ENCODE measurements at places on chromosomes 13 and 19.

DNA sequence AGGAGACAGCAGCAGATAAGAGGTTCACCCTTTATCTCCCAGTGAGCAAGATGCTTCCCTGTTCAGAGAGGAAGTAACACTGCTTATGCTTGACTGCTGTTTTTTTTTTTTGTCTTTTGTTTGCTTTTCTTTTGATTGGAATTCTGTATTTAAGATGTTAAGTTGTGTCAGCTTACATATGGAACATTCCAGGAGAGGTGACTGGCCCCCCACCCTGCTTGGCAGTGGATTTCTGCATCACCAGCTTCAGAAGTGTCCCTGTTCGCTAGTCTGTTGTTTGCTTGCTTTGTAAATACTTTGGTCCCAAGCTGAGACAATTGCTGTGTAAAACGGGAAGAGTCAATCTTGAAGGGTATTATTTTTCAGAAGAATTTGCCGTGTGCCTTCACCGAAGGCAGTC is 43.0 kb downstream of the IFT88 start:
- DNase-seq, result no peak

- DNase-seq, result no peak
These were observed 4.4 kb upstream of the WIZ start for GRCh38 chr19:15453906-15454860.

GRCh38 chr13:76846363-76846762 is 39.8 kb downstream of the KCTD12 start:
- no peak for DNase-seq

- no peak for DNase-seq
These were observed 2.8 kb downstream of the PALM3 start for GRCh38 chr19:14059093-14059480.

- peak; percentile 66 for DNase-seq
These were observed 3.6 kb upstream of the IFNL2 start for GRCh38 chr19:39264306-39265290.

DNA sequence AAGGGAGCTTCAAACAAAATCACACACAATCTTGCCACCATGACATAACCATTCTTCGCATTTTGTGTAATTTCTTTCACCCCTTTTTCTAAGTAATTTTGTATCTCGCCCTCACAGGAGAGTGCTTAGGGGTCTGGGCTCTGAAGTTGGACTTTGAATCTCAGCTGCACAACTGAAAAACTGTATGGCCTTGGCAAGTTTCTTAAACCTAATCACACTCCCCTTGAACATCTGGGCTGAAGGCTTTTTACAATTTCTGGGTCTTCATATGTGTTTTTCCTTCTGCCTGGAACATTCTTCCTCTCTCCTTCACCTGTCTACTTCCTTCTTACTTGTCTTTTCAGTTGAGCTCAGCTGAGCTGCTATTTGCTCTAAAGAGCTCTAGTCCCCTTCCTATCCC is 24.3 kb upstream of the CPB2 start:
- DNase-seq, result no peak

GRCh38 chr19:47813304-47813994 is 8.3 kb upstream of the CRX start:
- DNase-seq, result peak; percentile 49

- no peak for DNase-seq
These were observed 150.6 kb upstream of the TSC22D1 start for GRCh38 chr13:44726778-44727177.

GRCh38 chr13:78997902-78998629 is 339.1 kb upstream of the OBI1 start:
- DNase-seq, result no peak

DNA sequence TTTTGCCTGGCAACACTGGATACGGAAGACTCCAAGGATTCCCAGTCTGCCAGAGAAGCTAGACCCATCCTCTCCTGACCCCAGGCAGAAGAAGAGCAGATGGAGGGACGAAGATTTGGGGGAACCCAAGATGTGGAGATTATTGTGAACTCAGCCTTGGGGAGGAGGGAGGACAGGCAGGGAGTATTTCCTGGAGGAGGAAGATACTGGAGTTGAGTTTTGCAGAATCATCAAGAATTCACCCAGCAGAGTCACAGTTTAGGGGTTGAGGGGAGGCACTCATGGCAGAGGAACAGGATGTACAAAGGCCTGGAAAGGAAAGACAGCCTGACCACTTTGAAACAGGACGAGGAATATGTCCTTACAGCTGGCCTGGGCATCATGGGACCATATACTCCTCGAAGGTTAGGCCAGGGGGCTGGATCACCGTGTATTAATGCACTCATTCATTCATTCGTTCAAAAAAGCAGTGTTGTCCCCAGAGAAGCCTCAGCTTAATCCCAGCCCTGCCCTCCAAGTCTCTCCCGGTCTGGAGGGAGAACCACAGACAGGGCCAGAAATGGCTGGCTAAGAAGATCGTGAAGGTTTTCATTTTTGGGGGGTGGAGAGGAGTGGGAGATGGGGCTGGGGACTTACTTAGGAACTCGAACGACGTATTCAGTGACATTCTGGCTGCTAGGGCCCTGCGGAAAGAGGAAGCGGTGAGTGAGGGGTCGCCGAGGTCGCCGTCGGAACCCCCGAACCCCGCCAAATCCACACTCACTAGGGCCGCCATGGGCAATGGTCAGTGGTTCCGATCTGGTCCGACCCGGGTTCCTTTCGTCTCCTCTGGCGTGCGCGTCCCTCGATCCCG is 517 bp downstream of the GTF2F1 start:
- DNase-seq, result no peak

DNA sequence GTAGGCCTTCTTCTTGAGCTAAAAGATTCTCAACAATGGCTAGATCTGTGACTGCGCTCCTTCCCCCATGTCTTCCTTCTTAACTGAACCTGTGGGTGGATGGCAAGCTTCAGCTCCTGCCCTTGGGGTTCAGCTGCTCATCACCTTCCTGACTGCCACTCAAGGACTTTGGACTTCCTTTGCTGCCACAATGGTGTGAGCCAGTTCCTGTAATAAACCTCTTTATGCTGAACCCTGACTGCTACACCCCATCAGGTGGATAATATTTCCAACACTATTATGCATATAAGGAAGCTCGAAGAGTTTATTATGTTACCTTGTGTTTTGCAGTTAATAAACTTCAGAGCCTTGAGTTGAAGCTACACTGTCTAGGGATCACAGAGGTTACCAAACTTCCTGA is 208.9 kb upstream of the SLC10A2 start:
- DNase-seq, result no peak

DNA sequence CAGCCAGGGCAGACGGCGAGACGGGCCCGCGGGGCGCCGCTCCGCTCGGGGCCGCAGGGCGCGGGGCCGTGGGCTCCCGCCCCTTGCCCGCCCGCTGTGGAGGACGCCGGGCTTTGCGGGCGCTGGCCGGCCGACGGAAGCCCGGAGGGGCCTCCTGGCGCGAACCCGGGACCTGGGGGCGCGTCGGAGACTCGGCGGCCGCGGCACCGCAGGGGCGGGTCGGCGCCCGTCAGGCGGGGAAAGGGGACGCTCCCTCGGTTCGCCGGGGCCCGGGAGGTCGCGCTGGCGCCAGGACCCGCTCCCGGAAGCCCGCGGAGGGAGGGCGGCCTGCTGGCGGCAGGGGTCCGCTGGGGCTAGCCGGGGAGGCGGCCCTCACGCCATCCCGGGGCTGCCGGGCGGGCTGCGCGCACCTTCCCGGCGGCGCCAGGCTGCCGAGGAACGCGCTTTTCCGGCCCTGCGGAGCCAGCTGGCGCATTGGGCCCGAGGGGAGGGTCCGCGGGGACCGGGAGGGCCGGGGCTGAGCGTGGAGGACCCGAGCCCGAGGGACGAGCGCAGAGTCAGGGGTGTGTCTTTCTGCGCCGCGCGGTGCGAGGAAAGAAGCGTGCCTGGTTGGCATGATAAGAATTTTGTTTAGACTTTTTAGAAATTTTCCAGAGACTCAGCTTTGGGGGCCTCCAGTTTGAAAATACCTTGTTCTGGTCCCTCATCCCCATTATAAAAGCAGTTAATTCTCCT is 511 bp downstream of the GARRE1 start:
- DNase-seq, result peak; percentile 87

- DNase-seq, result no peak
These were observed 70.5 kb downstream of the IRS2 start for GRCh38 chr13:109715902-109716301.

- no peak for DNase-seq
These were observed 983.7 kb downstream of the SLITRK1 start for GRCh38 chr13:82898586-82898985.
